ENCODE measurements at places on chromosomes 2 and 18.

DNA sequence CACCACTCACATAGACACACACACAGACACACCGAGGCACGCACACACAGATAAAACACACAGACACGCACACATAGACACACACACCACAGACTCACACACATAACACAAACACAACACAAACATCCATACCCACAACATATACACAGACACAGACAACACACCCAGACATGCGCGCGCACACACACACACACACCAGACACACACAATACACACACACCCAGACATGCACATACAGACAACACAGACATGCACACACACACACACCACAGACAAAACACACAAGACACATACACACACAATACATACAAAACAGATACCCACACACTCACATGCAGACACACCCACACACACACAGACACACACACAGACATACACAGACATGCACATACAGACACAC lies 95.4 kb upstream of the SMAD7 start:
- no peak for DNase-seq

DNA sequence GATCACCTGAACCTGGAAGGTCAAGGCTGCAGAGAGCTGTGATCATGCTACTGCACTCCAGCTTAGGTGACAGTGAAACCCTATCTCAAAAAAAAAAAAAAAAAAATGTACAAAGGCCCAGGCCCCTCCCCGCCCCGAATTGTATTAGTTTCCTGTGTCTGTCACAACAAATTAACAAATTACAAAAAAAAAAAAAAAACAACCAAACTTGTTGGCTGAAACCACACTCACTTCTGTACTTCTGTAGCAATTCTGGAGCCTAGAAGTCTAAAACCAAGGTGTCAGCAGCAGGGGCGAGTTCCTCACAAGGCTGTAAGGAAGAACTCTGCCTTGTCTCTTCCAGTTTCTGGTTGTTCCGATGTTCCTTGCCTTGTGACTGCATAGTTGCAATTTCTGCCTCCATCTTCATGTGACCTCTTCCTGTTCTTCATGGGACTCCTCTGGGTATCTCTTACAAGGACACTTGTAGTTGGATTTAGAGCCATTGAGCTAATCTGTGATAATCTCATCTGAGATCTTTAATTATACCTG lies 100.8 kb upstream of the ZSWIM2 start:
- DNase-seq = no peak

DNA sequence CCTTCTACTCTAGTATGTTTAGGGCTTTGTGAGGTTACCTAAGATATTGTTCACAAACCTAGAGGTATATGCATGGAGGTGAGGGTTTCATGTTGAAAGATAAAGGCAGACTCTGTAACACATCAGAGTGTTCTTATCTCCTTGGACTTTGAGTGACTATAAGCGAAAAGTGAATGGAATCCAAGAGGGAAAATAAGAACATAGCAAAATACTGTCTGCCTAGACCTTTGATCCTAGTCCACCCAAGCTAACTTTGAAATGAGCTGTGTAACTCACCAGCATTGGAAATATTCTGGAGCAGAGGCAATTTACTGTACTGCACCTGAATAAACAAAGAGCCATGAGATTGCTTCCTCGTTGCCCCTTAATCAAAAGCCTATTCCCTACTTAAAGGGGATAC lies 28.2 kb upstream of the GALNT1 start:
- no peak for DNase-seq

DNA sequence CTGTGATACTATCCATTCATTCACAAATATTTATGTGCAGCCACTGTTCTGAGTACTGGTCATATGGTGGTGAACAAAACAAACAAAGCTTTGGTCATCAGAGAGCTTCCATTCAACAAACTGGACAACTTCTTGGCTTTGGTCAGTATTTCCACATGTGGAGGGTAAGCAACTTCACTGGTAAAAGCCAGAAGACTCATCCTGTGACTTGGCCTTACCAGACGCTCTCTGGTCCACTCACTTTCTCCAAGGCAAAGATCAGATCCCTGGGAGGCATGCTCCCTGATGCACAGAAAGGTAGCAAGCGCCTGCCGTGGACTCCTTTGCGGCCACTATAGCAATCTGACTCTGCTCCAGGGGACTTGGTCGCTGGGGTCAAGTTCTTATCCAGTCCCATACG lies 179.5 kb downstream of the EN1 start:
- DNase-seq = no peak

GRCh38 chr2:151315381-151315903 lies 26.0 kb upstream of the NMI start:
- no peak for DNase-seq

- no peak for DNase-seq
Observed at GRCh38 chr2:211835695-211836094, 702.9 kb downstream of the ERBB4 start.

- no peak for DNase-seq
Observed at GRCh38 chr18:62289047-62289446, 36.1 kb upstream of the TNFRSF11A start.

DNA sequence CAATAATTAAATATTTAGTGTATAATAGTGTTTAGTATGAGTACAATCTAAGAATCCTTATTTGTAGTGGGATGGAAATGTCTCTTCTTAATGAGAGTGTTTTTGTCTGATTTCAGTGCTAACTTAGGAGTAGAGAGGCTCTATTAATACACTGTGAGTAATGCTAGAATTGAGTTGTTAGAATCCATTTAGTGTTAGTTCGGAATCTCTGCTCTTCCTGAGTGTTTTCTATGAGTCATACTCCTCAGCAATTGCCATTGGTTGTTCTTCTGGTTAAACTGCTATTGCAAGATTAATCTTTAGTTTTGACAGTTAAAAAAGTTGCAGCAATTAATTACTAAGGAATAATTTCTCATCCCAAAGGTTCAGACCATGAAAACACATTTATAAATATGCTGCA lies 828.6 kb upstream of the POU3F3 start:
- no peak for DNase-seq

DNA sequence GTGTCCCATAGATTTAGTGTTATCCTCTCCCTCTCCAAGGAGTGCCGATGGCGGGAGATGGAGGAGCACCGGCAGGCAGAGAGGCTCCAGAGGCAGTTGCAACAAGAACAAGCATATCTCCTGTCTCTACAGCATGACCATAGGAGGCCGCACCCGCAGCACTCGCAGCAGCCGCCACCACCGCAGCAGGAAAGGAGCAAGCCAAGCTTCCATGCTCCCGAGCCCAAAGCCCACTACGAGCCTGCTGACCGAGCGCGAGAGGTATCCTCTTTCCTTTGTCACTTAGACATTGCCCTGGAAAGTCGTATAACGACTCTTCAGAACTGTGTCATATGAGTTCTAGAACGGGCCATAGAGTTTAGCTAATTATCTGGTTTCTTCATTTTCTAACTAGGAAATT lies 132.2 kb upstream of the IL1R2 start:
- DNase-seq = no peak

DNA sequence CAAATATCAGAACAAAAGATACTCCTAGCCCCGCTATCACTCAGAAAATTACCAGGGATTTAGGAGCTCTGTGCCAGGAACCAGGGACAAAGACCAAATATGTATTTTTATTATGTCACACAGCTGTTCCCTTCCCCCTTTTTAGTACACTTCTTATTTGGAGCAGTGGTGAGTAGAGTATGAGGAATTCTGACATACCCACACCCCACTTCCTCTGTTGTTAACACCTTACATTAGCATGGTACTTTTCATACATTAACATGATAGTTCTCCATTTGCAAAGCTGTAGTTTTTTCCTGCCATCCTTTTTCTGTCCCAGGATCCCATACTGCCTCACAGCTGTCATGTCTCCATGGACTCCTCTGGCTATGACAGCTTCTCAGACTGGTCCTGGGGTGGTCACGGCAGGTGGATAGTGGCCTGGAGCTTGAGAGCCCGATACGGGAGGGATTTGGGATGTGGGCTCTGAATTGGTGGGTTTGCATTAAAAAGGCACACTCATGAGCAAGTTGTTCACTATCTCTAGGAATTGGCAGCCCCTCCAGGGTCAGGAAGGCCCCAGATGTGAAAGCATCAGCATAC lies 100.2 kb downstream of the SH3RF3 start:
- no peak for DNase-seq

- DNase-seq = no peak
Observed at GRCh38 chr2:127421871-127422558, 3.8 kb downstream of the PROC start.

GRCh38 chr2:46485002-46485401 lies 5.6 kb downstream of the TMEM247 start:
- no peak for DNase-seq

DNA sequence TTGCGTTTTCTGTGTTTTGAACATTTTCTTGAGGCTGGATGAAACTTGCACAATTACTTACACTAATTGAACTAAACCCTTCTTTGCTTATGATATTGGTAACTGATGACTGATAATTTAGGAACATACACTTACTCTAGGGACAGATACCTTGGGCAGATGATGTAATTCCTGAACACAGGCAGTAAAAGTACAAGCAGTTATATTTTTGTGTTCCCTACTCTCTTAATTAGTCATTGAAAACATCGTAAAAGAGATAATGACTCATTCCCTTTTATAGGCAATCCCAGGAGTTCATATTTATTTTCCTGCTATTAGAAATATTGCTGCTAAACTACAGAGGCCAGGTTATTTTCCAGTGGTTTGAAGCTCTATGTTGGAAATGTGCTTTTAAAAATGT lies 46.4 kb downstream of the CCDC85A start:
- DNase-seq = no peak

- DNase-seq = no peak
Observed at GRCh38 chr2:216392018-216392562, 19.8 kb upstream of the MARCHF4 start.

GRCh38 chr2:55885127-55885943 lies 38.2 kb downstream of the EFEMP1 start:
- no peak for DNase-seq

Data from stimulated activated CD8-positive, alpha-beta memory T cell treated with anti-CD3 and anti-CD28 coated beads, Interleukin-4, amount 100 ng/mL, for 1 hour (primary cell).